ENCODE measurements at places on chromosomes 7 and 10.

DNA sequence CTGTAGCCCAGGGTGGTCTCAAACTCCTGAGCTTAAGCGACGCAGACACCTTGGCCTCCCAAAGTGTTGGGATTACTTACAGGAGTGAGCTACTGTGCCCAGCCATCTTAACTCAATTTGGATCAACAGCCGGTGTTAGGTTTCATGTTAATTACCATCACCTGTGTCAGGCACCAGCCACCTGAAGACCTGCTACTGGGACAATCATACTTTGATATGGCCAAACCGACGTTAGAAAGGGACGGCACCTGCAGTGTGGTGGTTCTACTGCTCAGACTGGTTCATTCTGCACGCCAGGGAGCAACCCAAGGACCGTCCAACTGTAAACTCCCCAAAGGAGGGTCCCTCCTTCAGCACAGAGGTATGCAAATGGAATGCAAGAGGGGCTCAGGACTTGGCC lies 74.2 kb upstream of the CYTH3 start:
- DNase-seq, result no peak

GRCh38 chr10:88932539-88933256 lies 19.9 kb downstream of the ACTA2 start:
- DNase-seq, result no peak

- no peak for DNase-seq
Measured at GRCh38 chr10:15678851-15679250, 40.9 kb downstream of the ITGA8 start.

DNA sequence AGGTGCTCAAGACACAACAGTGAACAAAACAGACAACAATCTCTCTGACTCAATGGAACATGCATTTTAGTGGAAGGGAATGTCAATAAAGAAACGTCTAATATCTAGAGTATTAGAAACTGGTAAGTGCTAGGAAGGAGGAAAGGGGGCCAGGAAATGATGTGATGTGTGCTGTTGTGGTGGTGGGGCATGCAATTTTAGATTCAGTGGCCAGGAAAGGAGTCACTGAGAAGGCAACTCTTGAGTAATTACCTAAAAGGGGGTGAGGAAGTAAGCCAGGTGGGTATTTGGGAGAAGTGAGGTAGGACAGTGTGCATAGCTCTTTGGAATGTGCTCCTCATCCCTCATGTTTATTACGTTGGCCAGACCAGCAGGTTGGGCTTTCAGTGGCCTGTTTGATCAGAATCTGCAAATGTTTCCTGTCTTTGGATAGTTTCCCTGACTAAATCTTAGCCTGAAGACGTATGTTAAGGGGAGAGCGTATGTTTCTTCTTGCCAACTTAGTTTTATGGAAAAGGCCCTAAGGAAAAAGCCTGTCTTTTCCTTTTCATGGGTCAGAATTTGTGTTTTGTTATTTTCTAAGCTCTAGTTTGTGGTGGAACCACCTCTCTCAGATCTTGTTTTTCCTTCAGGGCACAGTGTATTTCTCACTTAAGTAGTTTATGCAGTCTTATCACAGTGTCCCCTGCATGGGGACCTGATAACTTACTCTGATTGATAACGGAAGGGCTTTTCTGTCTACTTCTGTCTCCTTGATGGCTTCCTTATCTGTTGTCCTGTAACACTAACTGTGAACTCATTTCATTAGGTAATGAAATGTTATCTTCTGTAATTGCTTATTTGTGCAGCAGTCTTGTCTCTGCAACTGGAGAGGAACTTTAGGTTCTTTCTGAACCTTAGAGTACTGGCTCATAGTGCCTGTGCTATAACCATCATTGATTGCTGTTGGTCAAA lies 203.7 kb downstream of the AUTS2 start:
- no peak for DNase-seq

DNA sequence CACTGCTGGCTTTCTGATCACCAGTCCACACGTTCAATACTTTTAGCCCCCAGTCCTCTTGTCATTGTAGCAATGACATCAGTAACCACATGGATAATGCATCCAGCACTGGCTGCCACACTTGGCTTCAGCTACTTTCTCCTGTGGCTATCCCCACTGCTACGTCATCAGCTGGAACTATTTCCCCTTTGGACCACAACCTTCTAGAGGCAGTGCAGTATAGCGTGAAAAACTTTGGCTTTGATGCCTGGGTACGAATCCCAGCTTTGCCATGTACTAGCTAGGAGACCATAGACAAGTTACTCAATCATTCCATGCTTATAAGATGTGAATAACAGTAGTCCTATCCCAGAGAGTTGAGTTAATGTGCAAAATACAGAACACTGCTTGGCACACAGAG lies 63.2 kb downstream of the CCDC3 start:
- DNase-seq, result no peak

- no peak for DNase-seq
Measured at GRCh38 chr10:78081292-78081691, 47.6 kb downstream of the RPS24 start.

DNA sequence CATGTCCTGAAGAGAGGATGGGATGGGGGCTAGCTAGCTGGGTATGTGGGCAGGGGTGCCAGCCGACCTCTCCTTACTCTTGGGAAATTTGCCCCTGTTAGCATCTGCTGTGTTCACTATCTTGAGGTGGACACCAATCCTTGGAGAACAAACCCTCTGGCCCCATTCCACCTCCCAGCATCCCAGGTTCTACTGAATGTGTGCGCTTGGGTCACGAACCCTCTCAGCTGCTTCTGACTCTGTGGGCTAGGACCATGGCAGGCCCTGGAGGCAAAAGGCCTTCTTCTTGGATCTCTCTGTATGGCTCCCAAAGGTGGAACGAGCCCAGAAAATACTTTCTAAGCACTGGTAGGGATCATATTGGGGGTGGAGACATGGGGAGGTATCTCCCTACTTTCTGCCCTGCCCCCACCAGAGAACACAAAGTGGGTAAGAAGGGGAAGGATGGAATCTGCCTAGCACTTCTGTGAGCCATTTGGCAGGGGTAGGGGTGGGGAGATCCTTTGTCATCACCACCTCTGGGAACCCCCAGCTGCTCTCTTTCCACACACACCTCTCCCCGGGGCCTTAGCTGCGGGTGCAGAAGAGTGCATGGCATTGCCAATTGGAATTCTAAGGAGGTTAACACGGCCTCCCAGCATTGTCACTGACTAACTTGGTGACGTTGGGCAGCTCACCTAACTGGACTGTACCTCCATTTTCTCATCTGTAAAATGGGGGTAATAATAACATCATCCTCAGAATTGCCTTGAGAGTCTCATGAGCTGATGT lies 7.7 kb downstream of the UNC5B start:
- no peak for DNase-seq

DNA sequence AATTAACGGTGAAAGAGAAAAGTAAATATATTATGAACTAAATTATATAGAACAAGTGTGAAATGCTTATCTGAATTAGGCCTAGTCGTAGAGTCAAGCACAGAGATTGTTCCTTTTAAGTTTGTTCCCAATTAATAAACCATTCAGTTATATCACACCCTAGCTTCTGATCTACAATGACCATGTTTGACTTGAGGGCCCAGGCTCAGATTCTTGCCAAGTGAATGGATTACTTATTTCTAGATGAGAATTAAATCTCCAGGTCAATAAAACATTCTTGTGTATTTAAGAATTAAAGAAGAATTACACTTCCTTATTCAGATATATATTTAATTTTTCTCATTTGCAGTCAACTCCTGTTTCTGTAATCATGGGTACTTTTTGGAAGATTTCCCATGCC lies 37.4 kb upstream of the ARL4A start:
- DNase-seq, result no peak

DNA sequence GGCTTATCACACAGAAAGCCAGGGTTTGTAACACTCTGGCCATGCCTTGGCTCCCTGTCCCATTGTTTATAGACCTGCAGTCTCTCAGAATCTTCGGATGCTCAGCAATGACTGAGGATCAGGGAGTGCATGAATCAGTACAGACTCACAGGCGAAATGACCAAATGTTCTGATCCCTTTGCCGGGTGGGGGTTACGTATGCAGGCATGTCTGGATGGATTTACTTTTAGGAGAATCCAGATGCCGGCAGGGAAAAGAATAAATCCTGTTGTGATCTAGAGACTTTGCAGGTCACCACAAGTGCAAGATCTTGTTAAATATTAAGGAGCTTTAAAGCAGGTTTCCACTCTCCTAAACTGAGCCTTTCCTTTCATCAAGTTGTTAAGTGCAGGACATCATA lies 149.5 kb downstream of the SFMBT2 start:
- no peak for DNase-seq

- DNase-seq, result no peak
Measured at GRCh38 chr7:29078311-29079260, 67.8 kb downstream of the CPVL start.

- DNase-seq, result no peak
Measured at GRCh38 chr7:41054960-41055661, 647.8 kb downstream of the INHBA start.

- no peak for DNase-seq
Measured at GRCh38 chr10:4373098-4373497, 452.9 kb upstream of the AKR1E2 start.

DNA sequence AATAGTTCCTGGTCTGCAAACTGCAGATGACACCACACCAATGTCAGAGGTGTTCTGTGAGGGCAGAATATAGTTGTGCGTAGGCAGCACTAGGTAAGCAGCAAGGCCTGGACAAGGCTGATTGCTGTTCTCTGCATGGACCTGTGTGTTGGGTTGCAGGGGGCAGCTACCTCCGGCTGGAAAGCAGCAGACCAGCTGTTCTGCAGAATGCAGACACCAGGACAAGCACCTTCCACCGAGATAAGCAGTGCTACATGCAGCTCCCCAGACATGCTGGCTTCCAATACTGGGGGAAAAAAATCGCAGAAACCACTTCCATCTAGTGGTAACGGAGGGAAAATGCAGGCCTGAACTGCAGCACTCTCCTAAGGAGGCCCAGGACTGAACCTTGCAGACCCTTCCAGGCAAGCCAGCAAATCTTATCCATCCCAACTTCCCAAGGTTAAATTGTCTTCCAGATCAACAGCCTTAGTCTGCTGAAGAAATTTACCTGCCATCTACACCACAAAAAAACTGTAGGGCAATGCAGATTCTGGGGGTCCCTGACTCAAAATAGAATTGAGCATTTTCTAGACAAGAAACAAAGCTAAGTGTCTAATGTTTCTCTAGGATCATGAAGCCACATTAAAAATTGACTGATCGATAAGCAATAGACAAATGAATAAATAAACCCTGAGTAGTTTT lies 50.5 kb upstream of the COBL start:
- peak; percentile 3 for DNase-seq

GRCh38 chr7:73850781-73851207 lies 8.5 kb upstream of the METTL27 start:
- DNase-seq, result no peak

- DNase-seq, result no peak
Measured at GRCh38 chr7:24690251-24690650, 67.0 kb downstream of the GSDME start.

DNA sequence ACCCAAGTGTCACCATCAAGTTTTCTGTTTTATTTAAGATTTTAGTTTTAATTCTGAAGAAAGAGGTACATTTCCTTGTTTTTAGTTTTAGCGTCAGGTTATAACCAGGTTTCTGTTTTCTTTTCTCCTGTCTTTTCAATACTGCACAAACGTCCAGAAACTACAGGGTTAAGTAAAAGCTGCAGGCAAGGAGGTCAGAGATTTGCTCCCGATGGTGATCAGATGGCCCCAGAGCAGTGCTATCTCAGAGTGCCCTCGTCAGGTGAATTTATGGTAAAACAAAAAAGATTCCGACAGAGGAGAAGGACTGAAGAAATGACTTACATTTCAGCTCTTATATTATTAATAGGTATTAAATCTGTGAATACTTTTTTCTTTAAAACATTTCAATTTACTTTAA lies 128.2 kb downstream of the STRA8 start:
- no peak for DNase-seq

GRCh38 chr10:32293581-32293980 lies 53.4 kb downstream of the EPC1 start:
- DNase-seq, result no peak

- no peak for DNase-seq
Measured at GRCh38 chr10:98892523-98892922, 343.1 kb downstream of the HPSE2 start.

GRCh38 chr10:66833861-66834260 lies 92.0 kb upstream of the LRRTM3 start:
- DNase-seq, result no peak

GRCh38 chr7:1536743-1537534 lies 6.4 kb downstream of the MAFK start:
- no peak for DNase-seq

DNA sequence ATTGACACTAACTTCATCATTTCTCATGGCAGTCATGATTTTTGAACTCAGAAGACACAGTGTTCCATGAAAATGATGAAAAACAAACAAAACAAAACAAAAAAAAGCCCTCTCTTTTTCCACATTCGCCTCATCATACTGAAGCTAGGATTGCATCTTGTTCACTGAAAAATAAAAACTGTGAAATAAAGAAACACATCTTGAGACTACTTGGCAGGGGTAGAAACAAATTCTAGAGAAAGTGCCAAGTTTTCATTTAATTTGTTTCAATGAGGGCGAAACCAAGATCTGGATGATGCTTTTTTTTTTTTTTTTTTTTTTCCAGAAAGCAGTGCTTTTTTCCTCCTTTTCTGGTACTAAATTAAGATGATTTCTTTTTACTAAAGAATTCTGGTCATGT lies 350.4 kb upstream of the ETV1 start:
- no peak for DNase-seq

GRCh38 chr7:6423942-6424701 lies 23.6 kb downstream of the DAGLB start:
- no peak for DNase-seq

DNA sequence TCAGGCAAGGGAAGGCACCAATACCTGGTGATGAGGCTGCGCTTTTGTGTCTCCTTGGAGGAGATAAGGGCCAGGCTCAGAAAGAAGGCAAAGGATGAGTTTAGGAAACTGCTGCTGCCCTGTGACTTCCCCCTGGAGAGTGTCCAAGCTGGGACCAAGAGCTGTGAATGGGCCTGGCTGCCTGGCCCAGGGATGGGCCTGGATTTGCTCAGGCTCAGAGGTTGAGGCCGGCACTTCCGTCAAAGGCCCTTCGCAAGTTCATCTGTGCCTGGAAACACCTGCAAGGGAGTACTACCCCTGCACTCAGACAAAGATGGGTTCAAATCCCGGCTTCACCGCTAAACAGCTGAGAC lies 50.5 kb upstream of the NANOS1 start:
- DNase-seq, result no peak

DNA sequence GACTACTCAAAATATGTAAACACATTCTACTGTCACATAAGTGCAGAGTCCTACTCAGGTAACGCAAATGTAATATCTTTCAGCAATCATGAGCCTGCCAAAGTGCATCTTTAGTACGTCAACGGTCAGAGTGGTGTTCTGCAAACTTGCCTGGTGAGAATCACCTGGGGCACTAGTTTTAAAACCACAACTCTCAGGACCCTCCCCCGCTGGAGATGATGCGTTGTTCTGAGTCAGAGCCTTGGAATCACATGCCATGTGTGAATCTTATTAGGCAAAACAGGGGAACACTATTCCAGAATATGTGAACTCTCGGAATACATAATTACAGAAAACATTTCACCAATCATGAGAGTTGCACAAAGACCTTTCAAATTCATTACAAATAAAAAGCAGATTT lies 115.7 kb downstream of the TPK1 start:
- DNase-seq, result no peak

All from substantia nigra (tissue), 51 donors.